Activated naive CD8-positive, alpha-beta T cell treated with anti-CD3 and anti-CD28 coated beads, Interleukin-2, amount 50 U/mL, for 24 hours (primary cell): ENCODE measurements at places on chromosomes 13 and 19.

DNA sequence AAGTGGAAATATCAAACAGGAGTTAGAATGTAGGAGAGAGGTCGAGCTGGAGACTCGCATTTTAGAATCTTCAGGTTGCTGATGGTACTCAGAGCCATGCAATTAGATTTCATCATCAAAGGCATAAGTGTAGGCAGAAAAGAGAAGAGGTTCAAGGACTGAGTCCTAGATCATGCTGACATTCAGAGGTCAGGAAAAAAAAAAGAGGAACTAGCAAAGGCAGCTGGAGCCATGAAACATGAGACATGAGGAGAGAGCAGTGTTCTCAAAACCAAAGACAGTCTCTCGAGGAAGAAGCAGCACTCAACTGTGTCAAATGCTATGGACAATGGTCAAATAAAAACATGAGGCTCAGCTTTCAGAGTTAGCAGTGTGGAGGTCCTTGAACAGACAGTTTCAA, 12.4 kb upstream of the TPP2 start:
- no peaks in the 10 kb centered on the region for H3K36me3 ChIP-seq
- no peak for DNase-seq
- no peak overlapping the region for H3K4me3 ChIP-seq
- peaks cover 9% of the 10 kb centered on the region for H3K4me1 ChIP-seq
- H3K27me3 ChIP-seq: peaks cover 2% of the 10 kb centered on the region
- H3K27ac ChIP-seq: no peak overlapping the region

- H3K4me1 ChIP-seq: no peaks in the 10 kb centered on the region
- H3K4me3 ChIP-seq: no peak overlapping the region
- no peak overlapping the region for H3K27ac ChIP-seq
- H3K36me3 ChIP-seq: no peaks in the 10 kb centered on the region
- no peaks in the 10 kb centered on the region for H3K27me3 ChIP-seq
These were observed 323.6 kb downstream of the GPC6 start for GRCh38 chr13:93550236-93550635.

GRCh38 chr13:37067874-37068273, 8.4 kb upstream of the SUPT20H start:
- DNase-seq: no peak
- no peak overlapping the region for H3K27ac ChIP-seq
- H3K27me3 ChIP-seq: no peaks in the 10 kb centered on the region
- H3K4me3 ChIP-seq: no peak overlapping the region
- H3K4me1 ChIP-seq: no peaks in the 10 kb centered on the region

- H3K4me3 ChIP-seq: peak within 1 kb of the TSS; percentile 89
- peak within 1 kb of the TSS; percentile 90 for H3K27ac ChIP-seq
- H3K36me3 ChIP-seq: peaks cover 54% of the 10 kb centered on the region
- no peak for DNase-seq
- H3K4me1 ChIP-seq: peaks cover 90% of the 10 kb centered on the region
These were observed at the start of gene GPR183 for GRCh38 chr13:99307247-99307646. Gene GPR183 (minus strand): TSS chr13:99307399. CDS start chr13:99296145, 11,254 bp downstream.

GRCh38 chr19:22144394-22144793, 52.4 kb downstream of the ZNF676 start:
- DNase-seq: no peak
- H3K4me1 ChIP-seq: no peaks in the 10 kb centered on the region
- H3K4me3 ChIP-seq: no peak overlapping the region
- no peaks in the 10 kb centered on the region for H3K27me3 ChIP-seq

GRCh38 chr13:41937388-41937787, 23.5 kb downstream of the VWA8 start:
- H3K36me3 ChIP-seq: peaks cover 13% of the 10 kb centered on the region
- no peak overlapping the region for H3K4me3 ChIP-seq
- no peak overlapping the region for H3K27ac ChIP-seq

DNA sequence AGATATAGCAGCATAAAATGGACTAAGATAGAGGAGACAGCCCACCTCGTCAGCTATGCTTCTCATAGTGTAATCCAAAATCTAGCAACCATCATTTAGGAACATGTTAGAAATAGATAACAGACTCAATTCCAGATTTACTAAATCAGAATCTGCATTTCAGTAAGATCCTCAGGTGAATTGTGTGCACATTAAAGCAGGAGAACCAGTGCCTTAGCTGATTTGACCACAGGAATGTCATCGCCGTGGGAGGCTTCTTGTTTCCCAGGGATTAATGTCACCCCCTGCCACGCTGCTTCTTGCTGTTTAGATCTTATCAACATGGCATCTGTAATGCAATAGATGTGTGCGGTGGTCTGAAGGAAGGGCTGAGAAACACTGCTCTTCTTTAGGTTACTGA, 84.0 kb downstream of the GPC5 start:
- H3K27ac ChIP-seq: no peak overlapping the region
- H3K27me3 ChIP-seq: no peaks in the 10 kb centered on the region
- no peak overlapping the region for H3K4me3 ChIP-seq
- no peak for DNase-seq
- H3K4me1 ChIP-seq: no peaks in the 10 kb centered on the region

- peaks cover 14% of the 10 kb centered on the region for H3K27me3 ChIP-seq
- no peak overlapping the region for H3K4me3 ChIP-seq
- H3K36me3 ChIP-seq: peaks cover 2% of the 10 kb centered on the region
These were observed 97.9 kb downstream of the HSPH1 start for GRCh38 chr13:31063772-31064171.

- no peak overlapping the region for H3K4me3 ChIP-seq
- DNase-seq: no peak
- no peaks in the 10 kb centered on the region for H3K4me1 ChIP-seq
These were observed 61.5 kb upstream of the SLC15A1 start for GRCh38 chr13:98813993-98814392.

DNA sequence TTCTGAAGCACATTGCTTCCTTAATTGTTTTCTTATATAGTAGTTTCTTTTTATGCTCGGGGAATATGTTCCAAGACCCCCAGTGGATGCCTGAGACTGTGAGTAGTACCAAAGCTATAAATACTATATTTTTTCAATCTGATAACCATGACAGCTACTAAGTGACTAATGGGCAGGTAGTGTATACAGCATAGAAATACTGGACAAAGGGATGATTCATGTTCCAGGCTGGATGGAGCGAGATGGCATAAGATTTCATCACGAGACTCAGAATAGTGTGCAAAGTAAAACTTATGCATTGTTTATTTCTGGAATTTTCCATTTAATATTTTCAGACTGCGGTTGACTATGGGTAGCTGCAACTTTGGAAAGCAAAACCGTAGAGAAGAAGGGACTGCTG, 47.9 kb upstream of the OLFM4 start:
- H3K27ac ChIP-seq: no peak overlapping the region
- H3K27me3 ChIP-seq: peaks cover 7% of the 10 kb centered on the region

DNA sequence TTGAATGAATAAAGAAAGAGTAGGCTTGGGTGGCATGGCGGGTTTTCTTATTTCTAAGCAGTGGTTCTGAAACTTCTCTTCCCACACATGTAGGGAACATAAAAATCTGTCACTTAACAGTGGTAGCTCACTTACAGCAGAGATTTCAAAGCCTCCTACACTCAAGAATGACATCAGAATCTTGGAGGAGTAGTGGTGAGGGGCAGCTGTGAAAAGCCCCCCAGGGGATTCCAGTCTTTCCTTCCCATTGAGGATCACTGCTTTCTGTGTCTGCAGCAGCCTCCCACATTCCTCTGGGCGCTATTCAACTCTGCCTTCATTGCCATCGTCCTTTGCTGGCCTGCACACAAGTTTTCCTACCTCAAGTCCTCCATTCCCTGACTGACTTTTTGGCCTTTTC, 8.6 kb upstream of the NEK5 start:
- H3K27ac ChIP-seq: no peak overlapping the region
- no peaks in the 10 kb centered on the region for H3K4me1 ChIP-seq
- DNase-seq: no peak
- H3K36me3 ChIP-seq: peaks cover 3% of the 10 kb centered on the region
- H3K27me3 ChIP-seq: no peaks in the 10 kb centered on the region
- no peak overlapping the region for H3K4me3 ChIP-seq

GRCh38 chr19:428149-428548, 19.2 kb upstream of the C2CD4C start:
- no peak overlapping the region for H3K27ac ChIP-seq
- no peak overlapping the region for H3K4me3 ChIP-seq
- H3K27me3 ChIP-seq: no peaks in the 10 kb centered on the region
- H3K4me1 ChIP-seq: no peaks in the 10 kb centered on the region

- H3K36me3 ChIP-seq: peaks cover 45% of the 10 kb centered on the region
- DNase-seq: no peak
- H3K27me3 ChIP-seq: no peaks in the 10 kb centered on the region
- H3K4me3 ChIP-seq: peak overlapping the region; percentile 32
- H3K4me1 ChIP-seq: peaks cover 29% of the 10 kb centered on the region
These were observed 3.2 kb downstream of the POLD1 start for GRCh38 chr19:50387176-50387867.

GRCh38 chr13:41193469-41193868, 900 bp downstream of the KBTBD7 start:
- H3K27me3 ChIP-seq: no peaks in the 10 kb centered on the region
- peak overlapping the region; percentile 85 for H3K4me3 ChIP-seq

- H3K27me3 ChIP-seq: peaks cover 25% of the 10 kb centered on the region
- DNase-seq: no peak
- peaks cover 9% of the 10 kb centered on the region for H3K4me1 ChIP-seq
- H3K36me3 ChIP-seq: no peaks in the 10 kb centered on the region
These were observed 4.9 kb upstream of the OR7A17 start for GRCh38 chr19:14890643-14891379.

- DNase-seq: no peak
- H3K4me3 ChIP-seq: no peak overlapping the region
- no peaks in the 10 kb centered on the region for H3K27me3 ChIP-seq
- H3K27ac ChIP-seq: no peak overlapping the region
These were observed 12.0 kb upstream of the USP12 start for GRCh38 chr13:27183561-27184147.

DNA sequence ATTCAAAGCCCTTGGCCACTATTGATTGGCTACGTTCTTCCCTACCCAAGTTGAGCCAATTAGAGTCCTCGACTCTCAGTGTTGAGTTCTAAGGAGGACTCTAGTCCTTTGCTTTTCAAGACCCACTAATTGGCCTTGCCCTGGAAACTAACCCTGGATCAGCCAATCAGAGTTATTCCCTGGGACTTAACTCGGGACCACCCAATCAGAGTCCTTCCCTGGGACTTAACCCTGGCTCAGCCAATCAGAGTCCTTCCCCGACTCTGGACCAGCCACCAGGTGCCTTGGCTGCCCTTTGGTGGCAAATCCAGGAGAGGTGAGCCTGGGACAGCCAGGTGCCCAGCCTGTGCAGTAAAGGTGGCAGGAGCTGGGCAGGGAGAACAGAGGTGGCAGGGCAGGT, 28.7 kb downstream of the ATP8B3 start:
- peaks cover 2% of the 10 kb centered on the region for H3K4me1 ChIP-seq
- no peak overlapping the region for H3K4me3 ChIP-seq
- no peak for DNase-seq
- no peak overlapping the region for H3K27ac ChIP-seq

DNA sequence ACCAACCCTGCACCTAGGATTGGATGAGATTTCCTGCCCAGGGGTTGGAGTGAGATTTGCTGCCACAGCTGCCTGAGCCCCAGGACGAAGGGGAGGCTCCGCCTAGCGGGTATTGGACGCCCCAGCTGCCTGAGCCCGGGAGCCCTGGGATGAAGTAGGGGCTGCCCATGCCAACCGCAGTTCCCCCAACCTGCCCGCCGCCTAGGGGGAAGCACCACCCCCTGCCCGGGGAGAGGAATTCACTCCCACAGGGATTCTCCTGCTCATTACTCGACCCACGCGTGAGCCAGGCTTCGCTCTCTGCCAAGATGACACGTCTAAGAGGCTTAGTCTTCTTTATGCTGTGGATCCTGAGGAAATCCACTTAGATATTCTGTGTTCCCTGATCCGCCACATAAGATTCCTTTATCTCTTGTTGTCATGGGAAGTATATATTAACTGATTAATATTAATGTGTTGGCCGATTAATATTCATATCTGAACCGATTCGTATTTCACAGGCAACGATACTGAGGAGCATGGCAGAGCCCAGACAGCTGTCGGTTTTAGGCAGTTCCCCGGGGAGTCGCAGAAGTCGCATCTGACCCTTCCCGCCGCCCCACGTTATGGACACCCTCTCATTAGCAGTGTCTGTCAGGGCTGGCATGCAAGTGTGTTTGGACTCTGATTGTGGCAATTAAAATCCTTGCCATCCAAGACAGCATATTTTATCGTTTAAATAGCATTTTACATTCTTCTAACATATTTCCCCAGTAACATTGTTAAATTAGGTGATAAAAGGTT, 44.5 kb upstream of the KCTD15 start:
- H3K27me3 ChIP-seq: no peaks in the 10 kb centered on the region
- H3K36me3 ChIP-seq: no peaks in the 10 kb centered on the region
- no peaks in the 10 kb centered on the region for H3K4me1 ChIP-seq
- no peak overlapping the region for H3K27ac ChIP-seq
- no peak overlapping the region for H3K4me3 ChIP-seq

- peak overlapping the region; percentile 21 for H3K27ac ChIP-seq
- peaks cover 37% of the 10 kb centered on the region for H3K36me3 ChIP-seq
- H3K27me3 ChIP-seq: no peaks in the 10 kb centered on the region
- H3K4me3 ChIP-seq: no peak overlapping the region
- peaks cover 8% of the 10 kb centered on the region for H3K4me1 ChIP-seq
These were observed 34.9 kb upstream of the MLNR start for GRCh38 chr13:49185264-49185663.

GRCh38 chr19:32475141-32476031, 69.8 kb downstream of the DPY19L3 start:
- H3K4me1 ChIP-seq: peaks cover 4% of the 10 kb centered on the region
- no peak for DNase-seq
- H3K27ac ChIP-seq: no peak overlapping the region
- H3K27me3 ChIP-seq: no peaks in the 10 kb centered on the region

DNA sequence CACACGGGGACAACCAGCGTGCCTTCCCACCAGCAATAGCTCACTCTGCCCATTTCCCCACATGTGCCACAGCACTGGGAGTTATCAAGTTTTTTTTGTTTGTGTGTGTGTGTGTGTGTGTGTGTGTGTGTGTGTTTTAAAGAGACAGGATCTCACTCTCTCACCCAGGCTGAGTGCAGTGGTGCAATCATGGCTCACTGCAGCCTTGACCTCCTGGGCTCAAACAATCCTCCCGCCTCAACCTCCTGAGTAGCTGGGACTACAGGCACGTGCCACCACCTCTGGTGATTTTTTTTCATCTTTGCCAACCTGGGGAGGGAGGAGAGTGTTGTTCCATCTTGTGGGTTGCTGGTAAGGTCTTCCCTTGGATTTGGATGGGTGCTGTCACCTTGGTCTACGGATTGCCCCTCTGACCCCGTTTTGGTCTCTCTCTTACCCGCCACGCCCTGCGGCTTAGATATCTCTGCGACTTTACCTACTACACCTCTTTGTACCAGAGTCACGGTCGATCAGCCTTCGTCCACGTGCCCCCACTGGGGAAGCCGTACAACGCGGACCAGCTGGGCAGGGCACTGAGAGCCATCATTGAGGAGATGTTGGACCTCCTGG, 22.6 kb downstream of the PGPEP1 start:
- no peaks in the 10 kb centered on the region for H3K4me1 ChIP-seq
- H3K36me3 ChIP-seq: peaks cover 20% of the 10 kb centered on the region
- H3K4me3 ChIP-seq: no peak overlapping the region
- no peak overlapping the region for H3K27ac ChIP-seq
- H3K27me3 ChIP-seq: no peaks in the 10 kb centered on the region

GRCh38 chr19:4619668-4620294, 19.5 kb upstream of the TNFAIP8L1 start:
- H3K4me1 ChIP-seq: no peaks in the 10 kb centered on the region
- no peak overlapping the region for H3K27ac ChIP-seq
- DNase-seq: no peak
